ENCODE measurements at places on chromosomes 2 and 18.

DNA sequence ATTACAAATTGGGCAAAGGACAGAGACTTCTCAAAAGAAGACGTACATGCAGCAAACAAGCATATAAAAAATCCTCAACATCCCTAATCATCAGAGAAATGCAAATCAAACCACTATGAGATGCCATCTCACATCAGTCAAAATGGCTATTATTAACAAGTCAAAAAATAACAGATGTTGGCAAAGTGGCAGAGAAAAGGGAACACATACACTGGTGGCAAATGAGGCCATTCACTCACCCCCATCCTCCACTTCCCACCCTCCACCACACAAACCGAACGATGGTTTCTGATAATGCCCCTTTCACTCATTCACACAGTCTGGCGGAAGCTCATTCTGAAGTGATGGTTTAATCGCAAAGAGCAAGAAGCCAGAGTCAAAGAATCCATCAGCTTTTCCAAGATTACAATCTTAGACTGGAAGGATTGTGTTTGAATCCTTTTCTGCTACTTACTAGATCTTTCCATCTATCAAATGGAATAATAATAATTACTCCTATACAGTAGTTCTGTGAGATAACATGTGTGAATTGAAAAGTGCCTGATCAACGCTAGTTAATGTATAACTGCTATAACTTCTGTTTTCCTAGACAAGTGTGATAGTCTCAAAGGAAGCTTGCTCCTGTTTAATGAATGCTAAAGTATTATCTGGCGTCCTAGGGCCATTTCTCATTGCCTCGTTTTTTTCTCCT, 16.9 kb upstream of the CD28 start:
- DNase-seq, result no peak

- no peak for DNase-seq
Observed at GRCh38 chr2:186645999-186646398, 47.9 kb upstream of the FAM171B start.

DNA sequence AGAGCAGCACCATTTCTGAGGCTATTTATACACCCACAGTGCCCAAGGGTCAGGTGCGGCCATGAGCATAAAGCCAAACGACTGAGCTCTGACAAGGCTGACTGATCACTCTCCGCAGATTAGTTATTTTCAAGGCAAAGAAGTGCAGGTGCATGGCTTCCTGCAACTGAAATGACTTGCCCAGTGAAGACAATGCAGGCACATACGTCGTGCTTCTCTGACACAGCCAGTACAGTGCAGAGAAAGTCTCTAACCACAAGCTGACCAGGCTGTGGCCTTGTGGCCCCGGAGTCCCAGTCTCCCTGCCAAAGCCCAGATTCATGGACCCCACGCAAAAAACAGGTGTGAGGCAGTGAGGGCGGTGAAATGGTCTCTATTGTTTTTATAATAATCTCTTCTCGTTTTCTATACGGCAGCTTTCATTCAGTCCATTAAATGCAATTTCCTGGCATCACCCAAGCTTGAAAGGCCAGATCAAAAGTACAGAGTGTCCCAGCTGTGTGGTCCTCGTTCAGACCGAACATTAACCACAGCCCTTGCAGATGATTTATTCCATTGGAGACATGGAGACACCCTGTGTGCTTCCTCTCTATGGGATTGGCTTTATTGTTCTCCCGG, 447.0 kb upstream of the ID2 start:
- DNase-seq, result no peak

DNA sequence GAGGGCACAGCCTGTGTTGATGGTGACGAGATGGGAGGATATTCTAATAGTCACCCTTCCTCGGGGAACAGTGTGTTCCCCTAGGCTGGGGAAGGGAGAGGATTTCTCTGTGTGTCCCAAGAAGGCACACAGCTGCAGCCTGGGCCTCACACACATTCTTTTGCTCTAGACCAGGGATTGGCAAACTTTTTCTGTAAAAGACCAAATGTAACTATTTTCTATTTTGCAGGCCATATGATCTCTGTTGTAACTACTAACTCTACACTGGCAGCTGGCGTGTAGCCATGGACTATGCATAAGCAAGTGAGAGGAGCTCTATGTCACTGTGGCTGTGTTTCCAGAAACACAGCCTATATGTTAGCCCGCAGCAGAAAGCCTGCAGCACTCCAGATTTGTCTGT, 65.8 kb downstream of the ARHGAP28 start:
- DNase-seq, result no peak

GRCh38 chr2:75500633-75501032, 60.1 kb downstream of the EVA1A start:
- no peak for DNase-seq

GRCh38 chr2:15756882-15757819, 165.5 kb downstream of the DDX1 start:
- DNase-seq, result no peak

GRCh38 chr18:49616618-49617328, 54.9 kb downstream of the LIPG start:
- DNase-seq, result no peak

DNA sequence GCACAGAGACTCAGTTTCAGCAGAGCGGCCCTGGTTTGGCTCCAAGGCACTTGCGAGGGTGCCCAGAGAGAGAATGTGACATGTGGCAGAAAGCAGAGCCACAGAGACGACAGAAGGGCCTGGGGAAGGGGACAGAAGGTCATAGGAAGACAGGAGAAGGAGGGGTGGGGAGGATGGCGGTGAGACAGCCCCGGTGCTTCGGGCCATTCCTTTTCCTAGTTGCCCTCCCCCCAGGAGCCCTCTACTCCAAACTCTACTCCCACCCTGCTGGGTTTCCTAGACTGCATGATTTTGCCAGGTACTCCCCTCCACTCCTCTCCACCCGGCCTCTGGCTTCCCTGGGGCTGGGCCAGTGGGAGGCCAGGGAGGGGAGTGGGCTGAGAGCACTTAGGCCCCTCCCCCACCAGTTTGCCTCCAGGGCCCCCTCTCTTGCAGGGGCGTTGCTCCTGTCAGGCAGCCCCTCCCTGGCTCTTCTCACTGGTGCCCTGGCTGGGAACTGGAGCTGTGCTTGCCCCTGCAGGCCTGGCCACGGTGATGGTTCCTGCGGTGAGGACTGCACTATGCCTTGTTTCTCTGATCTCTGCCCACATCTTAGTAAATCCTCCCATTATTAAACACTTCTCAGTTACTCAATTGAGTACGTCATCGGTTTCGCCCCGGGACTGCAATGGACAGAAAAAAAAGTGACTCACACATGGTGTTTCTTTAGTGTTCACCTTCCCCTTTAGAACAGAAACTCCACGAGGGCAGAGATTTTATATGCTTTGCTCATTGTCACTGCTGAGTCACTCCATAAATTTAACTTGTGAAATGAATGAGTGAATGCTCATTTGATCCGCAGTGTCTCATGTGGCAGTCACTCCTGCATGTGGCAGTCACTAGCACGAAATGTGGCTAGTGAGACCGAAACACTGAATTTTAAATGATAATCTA, 58.7 kb upstream of the SP3 start:
- DNase-seq, result no peak

- no peak for DNase-seq
Observed at GRCh38 chr2:103809415-103809814, 1044.5 kb upstream of the POU3F3 start.

DNA sequence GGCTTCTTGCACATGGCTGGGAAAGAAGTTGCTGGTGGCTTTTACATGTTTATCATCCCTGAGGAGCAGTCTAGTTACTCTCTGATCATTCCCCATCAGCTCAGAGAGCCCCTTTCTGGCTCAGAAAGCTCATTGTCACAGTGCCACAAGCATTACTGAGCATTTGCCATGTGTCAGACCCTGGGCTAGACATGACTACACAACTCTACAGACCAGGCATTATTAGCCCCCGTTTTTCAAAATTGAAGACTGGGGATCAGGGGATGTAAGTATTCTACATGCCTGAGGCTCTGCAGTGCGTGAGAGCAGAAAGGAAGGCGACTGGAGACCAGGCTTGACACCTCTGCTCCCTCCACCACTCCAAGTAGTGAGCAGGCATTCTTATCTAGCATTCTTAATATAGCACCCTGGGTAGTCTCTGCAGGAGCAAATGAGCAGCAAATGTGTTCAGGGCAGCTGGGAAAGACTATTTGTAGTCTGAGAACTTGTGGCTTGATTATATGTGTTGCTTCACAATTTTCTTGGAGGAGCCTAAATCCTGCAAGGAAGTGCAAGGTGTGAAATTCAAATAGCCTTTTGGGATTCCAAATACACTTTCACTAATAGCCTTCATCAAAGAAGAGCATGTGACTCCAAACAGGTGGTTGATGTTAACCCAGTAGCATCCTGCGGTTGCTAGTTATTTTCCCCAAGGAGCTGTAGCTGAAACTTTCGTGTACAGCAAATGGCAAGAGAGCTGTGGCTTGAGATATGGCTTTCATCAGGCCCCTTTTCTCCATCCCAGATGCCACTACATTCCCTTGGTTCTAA, 143.2 kb downstream of the DDX1 start:
- DNase-seq, result no peak

GRCh38 chr2:176794392-176794791, 418.2 kb upstream of the HNRNPA3 start:
- no peak for DNase-seq

DNA sequence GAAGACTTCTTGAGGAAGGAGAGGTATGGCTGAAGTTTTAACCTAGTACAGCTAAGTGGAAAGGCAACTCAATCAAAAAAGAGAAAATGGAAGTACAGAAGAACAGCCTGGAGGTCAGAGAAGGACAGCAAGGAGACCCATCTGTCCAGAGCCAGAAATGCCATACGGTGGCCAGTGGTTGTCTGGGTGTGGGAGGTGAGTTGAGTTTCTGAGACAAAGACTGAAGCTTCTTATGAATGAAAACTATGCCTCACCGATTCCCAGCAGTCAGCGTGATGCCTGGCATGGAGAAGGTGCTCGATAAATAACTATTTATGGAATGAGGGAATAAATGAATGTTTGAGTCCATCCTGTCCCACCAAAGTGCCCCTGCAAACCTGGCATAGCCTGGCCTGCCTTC, 98.8 kb downstream of the MRO start:
- DNase-seq, result no peak

DNA sequence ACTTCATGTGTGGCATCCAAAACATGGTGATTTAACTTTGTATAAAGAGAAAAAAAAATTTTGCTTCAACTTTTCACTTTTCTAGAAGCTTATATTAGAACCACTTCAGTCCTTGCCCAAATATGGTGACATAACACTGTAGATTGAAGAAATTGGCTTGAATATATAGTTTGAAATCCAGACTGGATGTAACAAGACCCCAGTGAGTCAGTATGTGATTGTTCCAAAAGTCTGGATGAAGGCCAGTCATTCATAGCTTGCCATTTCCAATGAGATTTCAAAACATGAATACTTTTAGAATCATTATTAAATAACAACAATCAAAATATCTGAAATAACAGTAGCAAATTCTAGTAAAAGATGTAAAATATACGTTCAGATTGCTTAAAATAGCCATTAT, 104.8 kb upstream of the FN1 start:
- no peak for DNase-seq

DNA sequence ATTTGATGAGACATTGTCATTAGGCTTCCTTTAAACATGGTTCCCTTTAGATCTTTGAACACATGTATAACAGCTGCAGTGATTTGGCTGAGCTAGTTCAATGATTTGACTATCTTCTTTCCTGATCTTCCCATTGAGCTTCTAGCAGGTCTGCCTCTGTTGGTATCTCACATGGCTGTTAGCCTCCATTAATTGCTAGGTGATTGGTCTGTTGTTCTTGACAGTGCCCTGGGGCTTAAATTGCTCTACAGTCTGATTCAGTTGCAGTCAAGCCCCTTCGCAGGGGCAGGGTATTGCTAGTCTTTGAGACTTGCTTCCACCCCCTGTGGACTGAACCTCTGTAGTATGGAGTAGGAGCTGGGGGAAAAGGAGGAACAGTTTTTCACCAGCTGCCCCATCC, 24.1 kb downstream of the SKA1 start:
- DNase-seq, result no peak

- no peak for DNase-seq
Observed at GRCh38 chr18:62525608-62526007, 2.8 kb downstream of the ZCCHC2 start.

GRCh38 chr18:35289293-35289692, 736 bp downstream of the ZSCAN30 start:
- no peak for DNase-seq

GRCh38 chr18:42821492-42821891, 294.0 kb downstream of the RIT2 start:
- DNase-seq, result no peak

- no peak for DNase-seq
Observed at GRCh38 chr2:4527416-4527815, 824.0 kb downstream of the DCDC2C start.

DNA sequence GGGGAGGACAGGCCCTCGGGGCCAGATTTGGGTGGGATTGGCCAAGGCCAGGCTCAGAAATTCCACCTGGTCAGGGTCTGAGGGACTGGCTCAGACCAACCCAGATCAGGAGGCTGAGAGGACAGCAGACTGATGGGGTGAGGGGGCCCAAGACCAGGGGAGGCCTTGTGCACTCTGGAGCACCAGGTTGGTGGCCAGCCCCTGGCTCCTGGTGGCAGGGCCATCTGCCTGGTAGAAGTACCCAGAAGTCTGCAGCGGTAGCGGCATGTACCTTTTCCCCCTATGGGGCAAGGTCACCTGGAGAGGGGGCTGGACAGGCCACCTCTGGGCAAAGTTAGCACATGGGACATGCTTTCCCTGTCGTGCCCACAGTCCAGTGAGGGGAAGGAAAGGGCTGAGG, 21.2 kb upstream of the ODC1 start:
- DNase-seq, result no peak

DNA sequence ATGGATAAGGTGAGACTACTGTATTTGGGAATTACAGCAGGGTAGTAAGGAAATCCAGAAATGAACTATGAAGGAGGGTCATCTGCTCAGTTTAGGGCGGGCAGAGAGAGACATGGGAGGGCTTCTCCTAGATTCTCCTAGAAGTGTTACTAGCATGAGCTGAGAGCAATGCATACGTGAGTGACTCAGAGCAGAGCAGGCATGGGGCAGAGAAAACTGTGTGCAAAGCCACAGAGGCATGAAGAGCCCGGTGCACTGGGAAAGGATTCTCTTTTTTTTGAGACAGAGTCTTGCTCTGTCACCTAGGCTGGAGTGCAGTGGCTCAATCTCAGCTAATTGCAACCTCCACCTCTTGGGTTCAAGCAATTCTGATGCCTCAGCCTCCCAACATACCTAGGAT, 116.2 kb downstream of the SOCS6 start:
- no peak for DNase-seq

- no peak for DNase-seq
Observed at GRCh38 chr18:59459369-59460071, 100.5 kb upstream of the LMAN1 start.

GRCh38 chr18:64401268-64402060, 252.6 kb upstream of the LINC00305 start:
- DNase-seq, result no peak

- DNase-seq, result no peak
Observed at GRCh38 chr2:239198221-239198620, 202.6 kb downstream of the HDAC4 start.

- DNase-seq, result no peak
Observed at GRCh38 chr2:26463244-26464192, 14.4 kb downstream of the OTOF start.

GRCh38 chr2:197442857-197443256, 8.0 kb upstream of the SF3B1 start:
- DNase-seq, result no peak

GRCh38 chr18:57846258-57846657, 43.1 kb upstream of the ATP8B1 start:
- DNase-seq, result no peak
